ENCODE measurements at places on chromosomes 13 and 19.

DNA sequence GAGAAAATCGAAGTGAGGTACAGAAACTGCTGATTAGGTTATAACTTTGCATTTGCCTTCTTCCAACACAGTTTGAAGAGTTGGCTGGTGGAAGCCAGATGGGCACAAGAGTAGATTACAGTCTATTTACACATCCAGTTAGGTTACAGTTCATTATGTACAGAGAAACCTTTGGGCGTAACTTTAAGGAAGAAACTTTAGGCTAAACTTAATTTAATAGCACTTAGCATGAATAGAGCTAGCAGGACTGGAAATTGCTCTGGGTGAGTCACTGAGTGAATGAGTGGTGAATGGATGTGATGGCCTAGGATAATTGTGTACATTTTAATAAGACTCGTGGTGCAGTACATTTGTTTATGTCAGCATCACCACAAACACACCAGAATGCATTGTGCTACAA is 62.9 kb upstream of the KLHL1 start:
- no peak for DNase-seq

- DNase-seq = no peak
These were observed 5.8 kb downstream of the LIM2 start for GRCh38 chr19:51382004-51382403.

GRCh38 chr13:94232956-94233355 is 246.5 kb downstream of the DCT start:
- no peak for DNase-seq

DNA sequence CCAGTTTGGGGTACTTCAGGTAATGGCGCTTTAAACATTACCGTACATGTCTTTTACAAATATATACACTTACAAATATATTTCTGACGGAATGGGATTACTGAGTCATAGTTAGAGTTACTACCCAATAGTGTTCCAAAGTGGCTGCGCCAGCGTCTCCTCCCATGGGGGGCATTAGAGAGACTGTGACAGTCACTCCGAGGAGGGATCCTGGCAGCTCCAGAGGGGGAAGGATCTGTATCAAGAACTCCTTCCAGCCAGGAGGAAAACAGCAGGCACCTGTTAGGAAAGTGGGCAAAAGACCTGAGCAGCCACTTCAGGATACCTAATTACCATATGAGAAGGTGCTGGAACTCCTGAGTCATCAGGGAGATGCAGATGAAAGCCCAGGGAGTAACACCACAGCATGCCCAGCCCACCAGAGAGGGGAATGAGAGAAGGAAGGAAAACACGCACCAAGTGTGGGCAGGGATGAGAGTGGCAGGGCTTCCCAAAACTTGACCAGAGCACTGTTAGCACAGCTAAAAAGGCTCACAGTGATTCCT is 52.9 kb downstream of the SLC7A9 start:
- DNase-seq = peak; percentile 74

- no peak for DNase-seq
These were observed 38.3 kb upstream of the C19orf12 start for GRCh38 chr19:29753190-29753933.
